ENCODE measurements at places on chromosomes 3 and 15.

GRCh38 chr3:134601539-134602439 lies 49.0 kb downstream of the KY start:
- peak; percentile 71 for DNase-seq

DNA sequence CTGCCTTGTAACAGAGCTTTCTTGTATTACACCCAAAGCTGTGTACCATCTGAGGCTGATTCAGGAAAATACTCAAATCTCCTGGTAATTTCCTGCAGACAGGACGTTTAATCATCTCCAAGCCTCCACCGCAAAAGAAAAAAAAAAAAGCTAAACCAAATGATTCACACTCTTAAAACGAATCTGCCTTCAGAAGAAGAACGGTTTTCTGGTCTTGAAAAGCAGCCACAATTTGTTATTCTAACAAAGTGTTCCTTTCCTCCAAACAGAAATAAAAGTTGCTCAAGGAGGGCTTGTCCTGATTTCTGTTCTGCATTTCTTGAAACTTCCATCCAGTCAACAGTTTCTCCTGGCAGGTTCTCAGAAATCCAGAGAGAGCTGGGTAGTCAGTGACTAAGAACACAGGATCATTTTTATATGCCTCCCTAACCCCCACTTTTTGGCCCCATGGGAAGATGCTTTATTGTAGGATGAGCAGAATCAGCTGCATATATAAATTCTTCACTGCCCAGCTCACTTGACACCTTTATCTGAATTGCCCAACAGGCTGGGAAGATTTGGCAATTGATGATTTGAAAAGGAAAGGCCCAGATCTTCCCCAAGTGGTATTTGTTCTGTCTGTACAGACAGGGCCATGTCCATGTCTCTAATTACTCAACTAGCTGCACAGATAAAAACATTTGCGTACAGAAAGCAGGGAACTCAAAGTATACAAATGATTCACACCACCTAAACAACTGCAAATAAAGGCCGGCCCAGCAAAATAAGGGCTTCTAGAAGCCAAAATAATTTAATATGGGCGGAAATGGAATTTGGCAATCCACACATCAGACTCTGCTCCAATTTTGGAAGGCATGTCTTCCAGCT lies 41.0 kb upstream of the PRICKLE2 start:
- DNase-seq, result no peak

DNA sequence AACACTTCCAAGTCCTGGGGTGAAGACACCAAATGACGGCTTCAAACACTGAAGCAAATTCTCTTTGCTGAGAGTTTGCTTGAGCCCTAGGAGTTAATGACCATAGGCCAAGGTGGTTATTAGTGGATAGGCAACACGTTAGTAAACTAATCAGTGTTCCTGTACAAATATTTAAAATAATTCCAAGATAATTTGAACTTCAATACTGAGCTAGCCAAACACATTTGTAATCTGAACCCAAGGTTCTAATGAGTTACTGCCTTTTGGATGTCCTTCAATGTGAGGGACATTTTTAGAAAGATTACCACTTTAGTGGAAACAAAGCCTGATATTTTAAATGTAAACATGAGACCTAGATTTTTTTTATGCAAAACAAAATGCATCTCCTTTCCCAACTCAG lies 94.6 kb downstream of the THRB start:
- DNase-seq, result no peak

DNA sequence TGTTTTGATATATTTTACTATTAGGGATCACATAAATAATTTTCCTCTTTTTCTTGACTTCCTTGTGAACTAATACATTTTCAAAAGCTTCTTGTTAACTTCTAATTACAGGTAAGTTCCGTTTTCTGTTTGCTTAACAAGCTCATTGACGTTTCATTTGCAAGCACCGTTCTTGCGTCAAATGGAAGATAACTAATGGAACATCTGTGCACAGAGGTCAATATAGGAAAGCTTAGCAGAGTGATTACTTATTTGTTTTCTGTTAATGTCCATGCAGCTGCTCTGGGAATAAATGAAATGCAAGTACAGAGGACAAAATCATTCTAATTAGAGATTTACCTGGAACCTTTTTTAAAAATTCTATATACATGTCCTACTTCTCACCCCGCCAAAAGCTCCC lies 115.5 kb upstream of the C2CD4B start:
- no peak for DNase-seq

GRCh38 chr3:78004571-78004970 lies 964.7 kb downstream of the ROBO2 start:
- DNase-seq, result no peak

- no peak for DNase-seq
These were observed 583.8 kb upstream of the ZNF717 start for GRCh38 chr3:76369170-76369569.

- no peak for DNase-seq
These were observed 38.4 kb downstream of the RFX7 start for GRCh38 chr15:56205061-56205876.

GRCh38 chr15:87369269-87369668 lies 887.3 kb downstream of the NTRK3 start:
- DNase-seq, result no peak

DNA sequence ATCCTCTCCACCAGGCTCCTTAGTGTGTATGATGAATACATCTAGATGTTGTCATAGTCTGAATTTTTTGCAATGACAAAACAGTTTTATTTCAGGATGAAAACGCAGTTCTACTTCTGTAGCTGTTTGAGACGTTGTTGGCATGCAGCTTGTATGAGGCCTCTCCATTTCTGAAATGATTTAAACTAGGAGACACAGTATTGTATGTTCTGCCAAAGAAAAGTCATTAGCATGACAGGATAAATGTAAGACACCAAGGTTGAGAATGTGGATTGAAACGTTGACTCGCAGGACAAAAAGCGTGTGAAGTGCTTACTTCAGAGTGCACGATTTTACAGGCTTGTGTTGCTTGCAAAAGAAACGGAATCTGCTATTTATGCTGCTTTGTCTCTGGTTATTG lies 35.3 kb downstream of the ABHD17C start:
- DNase-seq, result no peak

GRCh38 chr3:15820911-15821310 lies 23.1 kb upstream of the ANKRD28 start:
- no peak for DNase-seq

DNA sequence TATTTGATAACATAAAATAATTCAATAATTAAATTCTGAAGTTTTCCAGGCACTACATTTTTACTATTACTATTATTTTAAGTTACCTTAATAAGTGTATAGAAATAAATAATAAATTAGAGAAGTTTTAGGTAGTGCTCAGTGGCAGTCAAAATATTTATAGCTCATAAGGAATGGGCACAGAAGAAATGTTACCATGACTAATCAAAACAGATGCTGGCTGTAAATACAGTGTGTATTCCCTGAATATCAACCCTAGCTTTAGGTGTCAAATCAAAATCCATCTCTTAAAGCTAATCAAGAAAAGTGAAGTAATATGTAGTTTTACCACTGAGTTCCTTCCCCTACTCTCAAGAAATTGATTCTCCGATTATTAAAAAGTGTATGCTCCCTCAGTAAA lies 35.5 kb downstream of the ZBTB20 start:
- DNase-seq, result no peak

- no peak for DNase-seq
These were observed 29.4 kb downstream of the NR2F2 start for GRCh38 chr15:96359616-96360521.

DNA sequence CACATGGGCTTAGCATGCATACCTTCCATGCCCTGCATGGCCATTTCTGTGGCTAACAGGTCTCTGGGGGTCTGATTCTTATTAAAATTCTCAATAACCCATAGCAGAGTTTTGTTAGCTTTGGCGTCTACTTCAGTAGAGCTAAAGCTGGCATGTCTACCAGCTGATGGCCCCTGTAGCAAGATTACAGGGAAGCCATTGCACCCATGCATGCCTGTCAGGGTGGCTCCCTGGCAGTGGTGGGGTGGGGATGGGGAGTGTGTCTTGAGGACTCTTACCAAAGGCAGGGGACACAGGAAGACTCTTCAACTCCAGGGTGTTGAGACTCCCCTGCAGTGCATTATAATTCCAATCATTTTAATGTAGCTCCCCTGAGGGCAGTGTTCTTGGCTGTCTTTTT lies 4.7 kb downstream of the KY start:
- DNase-seq, result no peak

DNA sequence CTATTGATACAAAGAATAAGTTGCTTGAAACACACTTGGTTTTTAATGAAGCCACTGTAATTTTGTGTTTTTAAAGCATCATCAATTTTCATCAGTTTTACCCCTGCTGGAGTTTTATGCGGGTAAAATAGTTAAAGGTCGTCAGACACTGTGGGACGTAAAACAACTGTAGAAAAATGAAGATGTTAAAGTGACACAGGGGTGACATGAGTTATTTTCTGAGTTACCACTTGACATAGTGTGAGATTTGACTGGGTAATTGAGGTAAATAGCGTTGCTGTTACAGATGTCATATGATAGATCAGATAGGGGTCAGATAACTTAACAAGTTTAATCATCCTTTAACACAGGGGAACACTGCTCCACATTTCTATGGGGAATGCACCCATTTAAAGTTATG lies 297.6 kb downstream of the CHL1 start:
- no peak for DNase-seq

DNA sequence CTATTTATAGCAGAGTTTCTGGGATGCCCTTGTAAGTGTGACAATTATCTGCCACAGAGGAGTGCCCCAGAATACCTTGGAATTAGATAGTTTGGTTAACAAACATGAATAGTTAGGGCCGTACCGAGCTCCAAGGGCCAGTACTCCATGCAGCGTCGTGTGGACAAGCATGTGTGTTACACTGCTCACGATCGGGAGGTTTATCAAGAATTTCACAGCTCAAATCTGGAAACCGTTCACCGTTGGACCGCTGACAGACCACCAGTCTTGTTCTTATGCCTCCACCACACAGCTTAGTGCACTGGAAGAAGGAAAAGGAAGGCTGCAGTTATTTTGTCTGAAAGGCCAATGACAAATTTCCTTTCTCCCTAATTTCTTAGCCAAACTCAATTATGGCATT lies 93.7 kb downstream of the ADAMTS9 start:
- no peak for DNase-seq

GRCh38 chr3:134898181-134898754 lies 103.2 kb downstream of the EPHB1 start:
- no peak for DNase-seq

DNA sequence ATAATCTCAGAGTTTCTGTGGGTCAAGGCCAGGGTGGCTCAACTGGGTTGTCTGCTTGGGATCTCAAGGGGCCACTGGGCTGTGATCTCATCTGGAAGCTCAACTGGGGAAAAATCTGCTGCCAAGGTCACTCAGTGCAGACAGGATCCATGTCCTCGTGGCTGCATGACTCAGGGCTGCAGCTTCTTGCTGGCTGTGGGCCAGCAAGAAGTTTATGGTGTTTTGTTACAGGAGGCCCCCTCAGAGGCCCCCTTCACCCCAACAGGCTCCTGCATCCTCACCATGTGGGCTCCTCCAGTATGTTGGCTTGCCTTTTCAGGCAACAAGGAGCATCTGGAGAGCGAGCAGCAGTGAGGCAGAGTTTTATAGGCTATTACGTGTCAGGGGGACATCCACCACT lies 14.6 kb downstream of the OCA2 start:
- DNase-seq, result no peak

- DNase-seq, result no peak
These were observed 44.6 kb upstream of the SLC4A7 start for GRCh38 chr3:27528791-27529190.

- peak; percentile 67 for DNase-seq
These were observed 10.4 kb downstream of the SLITRK3 start for GRCh38 chr3:165185707-165186327.

DNA sequence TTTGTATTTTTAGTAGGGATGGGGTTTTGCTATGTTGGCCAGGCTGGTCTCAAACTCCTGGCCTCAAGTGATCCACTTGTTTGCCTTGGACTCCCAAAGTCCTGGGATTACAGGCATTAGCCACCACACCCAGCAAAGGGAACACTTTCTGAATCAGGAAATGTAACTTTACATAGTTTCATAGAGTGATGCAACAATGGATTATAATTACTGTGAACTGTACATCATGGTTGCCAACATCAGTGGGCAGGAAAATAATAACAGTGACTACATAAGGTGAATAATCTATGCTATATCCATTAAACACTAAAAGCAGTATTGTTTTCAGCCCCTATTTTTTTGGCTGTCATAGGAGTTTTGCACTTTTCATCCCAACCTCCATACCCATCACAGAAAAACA lies 5.0 kb upstream of the KPNA1 start:
- DNase-seq, result no peak

- DNase-seq, result no peak
These were observed 129.8 kb downstream of the NR1I2 start for GRCh38 chr3:119911748-119912147.

DNA sequence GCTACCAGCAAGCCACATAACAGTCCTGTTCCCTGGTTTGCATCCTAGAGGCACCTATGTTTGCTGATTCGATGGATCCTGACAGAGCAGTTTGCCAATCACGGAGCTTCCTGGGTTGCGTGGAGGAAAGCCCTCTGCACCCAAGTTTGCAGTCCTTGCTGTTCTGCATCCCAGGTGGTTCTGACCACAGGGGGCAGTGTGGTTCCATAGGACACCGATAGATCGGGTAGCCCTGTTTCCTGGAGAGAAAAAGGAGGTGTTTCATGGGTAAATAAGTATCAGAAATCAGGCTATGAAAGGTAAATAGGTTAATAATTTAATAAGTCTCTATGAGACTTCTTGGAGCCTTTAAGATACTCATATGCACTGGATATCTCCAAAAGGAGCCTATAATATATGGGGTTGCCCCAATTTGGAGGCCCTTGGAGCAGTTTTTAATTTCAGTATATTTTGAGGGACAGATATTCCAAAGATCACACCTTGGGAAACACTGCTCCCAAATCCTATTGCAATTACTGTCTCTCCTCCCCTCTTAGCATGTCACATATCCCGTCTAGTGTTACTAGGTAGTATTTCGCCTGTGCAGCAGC lies 194.6 kb upstream of the TPM1 start:
- DNase-seq, result peak; percentile 51

DNA sequence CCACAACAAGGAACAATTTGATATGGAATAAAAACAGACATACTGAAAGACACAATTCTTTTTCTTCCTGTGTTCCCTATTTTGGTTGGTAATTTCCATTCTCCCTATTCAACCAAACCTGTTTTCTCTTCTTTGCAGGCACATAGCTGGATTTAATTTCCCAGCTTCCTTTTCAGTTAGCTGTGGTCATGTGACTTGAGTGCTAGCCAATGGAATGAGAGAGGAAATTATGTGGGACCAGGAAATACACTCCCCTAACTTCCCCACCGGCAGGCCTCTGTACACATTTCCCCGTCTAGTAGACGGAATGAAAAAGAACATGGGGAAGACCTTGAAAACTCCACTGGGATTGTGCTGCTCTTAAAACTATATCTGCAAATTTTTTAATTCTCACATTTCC lies 351.6 kb downstream of the TBC1D5 start:
- DNase-seq, result no peak

- DNase-seq, result no peak
These were observed 78.2 kb upstream of the SOX2 start for GRCh38 chr3:181633556-181633955.
